ENCODE measurements at places on chromosomes 11 and 22.

DNA sequence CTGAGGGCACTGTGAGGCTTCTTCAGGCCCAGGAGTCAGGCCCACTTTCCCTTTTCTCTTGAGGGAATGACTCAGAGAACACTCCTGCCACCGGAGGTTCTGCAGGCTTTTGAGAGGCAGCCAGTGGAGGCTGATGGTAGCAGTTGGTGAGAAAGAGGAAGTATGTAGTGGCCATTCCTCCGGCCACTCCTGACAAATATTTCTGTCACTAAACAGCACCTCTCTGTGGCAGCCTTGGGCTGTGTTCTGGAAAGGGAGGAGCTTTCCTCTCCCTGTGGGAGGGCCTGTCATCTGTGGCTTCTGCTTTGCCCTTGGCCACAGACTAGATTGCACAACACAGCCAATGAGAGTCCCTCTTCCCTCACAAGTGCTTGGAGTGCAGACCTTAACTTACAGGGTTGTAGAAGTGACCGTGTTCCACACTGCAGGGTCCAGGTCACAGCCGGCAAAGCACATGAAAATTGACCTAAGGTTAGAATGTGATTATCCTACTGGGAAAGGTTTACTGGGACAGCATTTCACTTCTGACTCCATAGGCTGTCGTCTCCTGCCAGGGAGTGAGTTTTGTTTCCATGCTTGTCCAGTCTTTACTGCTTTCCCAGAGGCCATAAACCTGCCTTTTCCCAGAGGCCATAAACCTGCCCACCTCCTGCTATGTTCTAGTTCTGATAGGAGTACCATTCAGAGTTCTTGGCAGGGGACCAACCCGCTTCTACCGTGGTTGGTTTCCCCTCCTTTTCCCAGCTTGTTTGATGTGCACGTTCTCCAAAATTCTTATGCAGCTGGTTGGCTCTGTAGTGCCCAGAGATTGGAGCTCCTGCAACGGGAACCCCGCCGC, 33.3 kb downstream of the MARK2 start:
- peak; percentile 84 for DNase-seq

- DNase-seq: no peak
These were observed 44.5 kb downstream of the CELF1 start for GRCh38 chr11:47508240-47508957.

- no peak for DNase-seq
These were observed 419.6 kb upstream of the KIRREL3 start for GRCh38 chr11:127420139-127420538.

DNA sequence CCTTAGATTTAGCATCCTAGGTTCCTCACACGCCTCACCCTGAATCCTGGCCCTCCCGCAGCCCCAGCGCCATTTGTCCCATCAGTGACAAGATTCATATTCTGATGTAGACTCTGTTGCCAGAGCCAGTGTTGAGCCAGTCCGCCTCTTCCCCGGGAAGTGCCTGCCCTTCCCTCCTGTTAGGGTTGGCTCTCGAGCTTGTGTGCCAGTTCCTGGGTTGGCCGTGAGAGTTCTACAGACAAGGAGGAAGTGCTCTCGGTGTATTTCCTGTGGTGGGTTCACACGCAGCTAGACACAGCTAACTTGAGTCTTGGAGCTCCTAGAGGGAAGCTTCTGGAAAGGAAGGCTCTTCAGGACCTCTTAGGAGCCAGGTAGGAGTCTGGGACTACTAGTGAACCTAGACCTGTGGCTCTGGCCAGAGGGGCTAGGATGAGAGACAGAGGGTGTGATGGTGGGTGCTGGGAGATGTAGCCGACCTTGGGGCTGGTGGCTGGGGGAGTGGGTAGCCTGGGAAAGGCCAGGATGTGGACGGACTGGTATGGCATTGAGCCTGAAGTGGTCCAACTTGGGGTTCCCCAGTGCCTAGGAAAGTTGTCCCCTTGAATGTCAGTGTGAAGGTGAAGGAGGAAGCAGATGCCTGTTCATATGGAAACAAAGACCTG, at the start of gene IL18BP:
Gene IL18BP (plus strand): TSS at position 261 of the 662 bp plus-strand sequence. CDS start 1,076 bp downstream, outside the sequence.
- peak; percentile 55 for DNase-seq

DNA sequence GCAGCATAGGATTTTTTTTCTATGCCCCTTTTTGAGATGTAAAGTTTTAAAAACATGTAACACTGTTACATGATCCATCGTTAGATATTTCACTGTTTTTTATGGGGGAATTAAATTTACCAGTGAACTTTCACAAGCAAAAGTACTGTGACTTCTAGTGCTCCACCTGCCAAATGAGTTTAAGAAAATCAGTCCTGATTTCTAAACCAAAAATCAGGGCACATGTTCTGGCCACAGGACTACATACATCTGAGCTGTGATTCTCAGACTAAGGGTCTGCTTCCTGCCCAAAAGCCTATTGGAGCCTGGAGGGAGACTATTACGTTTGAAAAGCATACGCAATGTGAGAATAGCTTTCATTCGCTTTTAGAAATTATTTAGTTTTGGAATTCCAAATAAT, 22.5 kb downstream of the TMPRSS13 start:
- no peak for DNase-seq

GRCh38 chr22:49216579-49216978, 611.1 kb downstream of the BRD1 start:
- DNase-seq: no peak
